ENCODE measurements at places on chromosomes 11 and 22. TPM values are rescaled to one million over a fixed set of nuclear protein-coding genes. Genes with fewer than 3 reads are reported as not detected.

Gene OR10A3
- total RNA-seq: not detected

Gene IGSF22
- 1.1 TPM for total RNA-seq

Gene C11orf91
- not detected for total RNA-seq

Gene PNPLA3
- 1.2 TPM for total RNA-seq

Gene LRP4
- total RNA-seq: 4.9 TPM

Gene TCN2
- 57.6 TPM for total RNA-seq

Gene PANX3
- total RNA-seq: not detected

Gene MS4A6A
- total RNA-seq: 143 TPM

Gene RPS6KB2
- 37.7 TPM for total RNA-seq

Gene LIPT2
- 1.8 TPM for total RNA-seq

Gene ART5
- 0.87 TPM for total RNA-seq

Gene CARNS1
- total RNA-seq: 0.71 TPM

Gene SLC37A2
- total RNA-seq: 42.5 TPM

Gene CEND1
- not detected for total RNA-seq

Gene MUC2
- not detected for total RNA-seq

Gene UBE4A
- 45.3 TPM for total RNA-seq

Gene NFRKB
- total RNA-seq: 26.9 TPM

Gene GTSE1
- 1.5 TPM for total RNA-seq

Gene SHANK3
- total RNA-seq: 42.9 TPM

Gene SCUBE2
- 3.9 TPM for total RNA-seq

Gene OR5B17
- total RNA-seq: not detected

Gene PIWIL4
- 1.3 TPM for total RNA-seq

Gene WBP2NL
- total RNA-seq: 1.8 TPM

Gene SYT7
- total RNA-seq: 6.4 TPM

Gene KCNJ5
- 5.0 TPM for total RNA-seq

Gene CTSW
- total RNA-seq: 9.1 TPM

Gene INPP5J
- total RNA-seq: 4.0 TPM

Gene TEX54
- not detected for total RNA-seq

Gene CD3G
- 3.8 TPM for total RNA-seq

Gene AGBL2
- 2.6 TPM for total RNA-seq

Gene PAX6
- total RNA-seq: not detected

Gene AIP
- 68.2 TPM for total RNA-seq

Gene ALG8
- 39.7 TPM for total RNA-seq

Gene FAM227A
- 1.5 TPM for total RNA-seq

Gene ROBO4
- total RNA-seq: 38.2 TPM

Gene FOLR3
- 0.32 TPM for total RNA-seq

Gene VWCE
- total RNA-seq: 0.55 TPM

Gene MIOX
- total RNA-seq: not detected

Gene FAU
- total RNA-seq: 621 TPM

Gene B4GALNT4
- total RNA-seq: 2.3 TPM

Gene OR6A2
- 0.15 TPM for total RNA-seq

Gene ELMOD1
- total RNA-seq: 1.0 TPM
